Left renal cortex interstitium (tissue), 4 donors: ENCODE measurements at places on chromosomes 12 and 14.

GRCh38 chr14:30681752-30682355 is 59.7 kb downstream of the SCFD1 start:
- no peak for DNase-seq

- DNase-seq, result no peak
Observed at GRCh38 chr12:47757364-47757839, 1.3 kb downstream of the RAPGEF3 start.

GRCh38 chr14:99181804-99182520 is 90.0 kb downstream of the BCL11B start:
- DNase-seq, result no peak

GRCh38 chr14:59688224-59689170 is 111.9 kb upstream of the CCDC175 start:
- DNase-seq, result no peak

DNA sequence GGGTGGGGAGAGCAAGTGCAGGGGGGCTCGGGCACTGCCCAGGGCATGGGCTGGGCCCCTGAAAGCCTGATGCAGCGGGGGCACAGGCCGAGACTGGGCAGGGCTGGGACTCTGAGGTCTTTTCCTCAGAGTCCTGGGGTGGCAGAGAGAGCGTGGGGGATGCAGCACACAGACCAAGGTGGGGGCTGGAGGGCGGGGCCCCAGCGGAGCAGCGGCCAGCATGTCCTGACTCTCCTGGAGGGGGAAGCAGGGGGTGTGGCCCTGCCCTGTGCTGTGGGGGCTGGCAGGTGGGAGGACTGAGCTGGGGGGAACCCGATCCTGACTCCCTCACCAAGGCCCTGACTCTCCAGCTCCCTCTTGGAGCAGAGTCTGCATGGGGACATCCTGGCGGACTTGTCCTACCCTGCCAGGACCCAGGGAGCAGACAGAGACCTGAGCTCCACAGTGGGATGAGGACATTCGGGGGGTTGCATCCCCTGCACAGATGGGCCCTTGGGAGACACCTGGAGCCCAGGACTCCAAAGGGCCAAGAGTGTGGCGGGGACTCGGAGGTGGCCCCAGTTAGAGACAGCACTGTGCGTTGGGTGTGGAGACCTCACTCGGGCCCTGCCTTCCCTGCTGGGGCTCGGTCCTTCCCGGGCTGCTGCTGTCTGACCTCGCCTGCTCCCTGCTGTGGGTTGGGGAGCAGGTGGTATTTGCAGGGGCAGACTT is 326.1 kb downstream of the TMEM121 start:
- no peak for DNase-seq

DNA sequence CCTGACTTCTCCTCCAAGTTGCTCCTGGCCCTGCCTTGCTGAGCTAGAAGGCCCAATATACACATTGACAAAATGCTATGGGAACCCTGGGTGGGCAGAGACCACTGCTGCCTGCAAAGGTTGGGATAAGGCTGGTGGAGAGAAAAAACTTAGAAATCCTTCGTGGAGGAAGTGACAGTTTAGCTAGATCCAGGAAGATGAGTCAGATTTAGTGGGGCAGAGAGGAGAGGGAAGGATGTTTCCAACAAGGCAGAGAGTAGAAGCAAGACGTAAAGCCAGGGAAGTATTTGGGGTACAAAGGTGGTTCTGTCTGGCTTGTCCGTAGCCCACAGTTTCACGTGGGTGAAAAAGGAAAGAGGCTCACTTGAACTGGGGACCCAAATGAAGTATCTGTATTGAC is 69.0 kb upstream of the CLMN start:
- DNase-seq, result no peak

DNA sequence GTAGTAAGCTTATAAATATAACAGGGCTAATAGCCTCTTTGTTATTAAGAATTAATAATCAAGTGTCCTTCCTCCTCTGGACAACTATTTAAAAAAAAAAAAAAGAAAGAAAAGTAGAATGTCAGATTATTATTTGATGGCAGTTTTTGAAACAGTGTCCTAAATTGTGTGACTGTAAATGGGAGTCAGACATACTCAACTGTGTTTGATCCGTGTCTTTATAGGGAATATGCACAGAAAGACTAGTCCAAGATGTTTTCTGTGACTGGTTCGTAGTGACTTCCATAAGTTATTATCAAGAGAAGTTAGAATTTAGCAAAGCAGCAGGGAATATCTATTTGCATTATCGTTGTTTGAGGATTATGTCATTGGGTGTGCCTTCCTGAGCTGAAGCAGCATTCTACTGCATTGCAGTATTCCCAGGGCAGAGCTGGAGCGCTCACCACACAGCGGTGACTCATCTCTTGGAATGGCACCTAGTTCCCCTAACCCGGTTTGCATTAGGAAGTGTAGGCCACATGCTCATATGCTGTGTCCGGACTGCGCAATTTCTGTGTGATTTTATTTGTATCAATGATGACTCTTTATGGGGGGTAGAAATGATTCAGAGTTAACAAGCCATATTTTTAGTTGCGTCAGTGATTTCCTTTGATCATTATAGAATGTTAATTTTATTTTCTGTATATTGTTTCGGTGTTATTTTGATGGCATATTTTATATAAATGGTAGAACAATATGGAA is 7.9 kb downstream of the DYNC1H1 start:
- no peak for DNase-seq

- no peak for DNase-seq
Observed at GRCh38 chr14:79602045-79602444, 609.3 kb downstream of the DIO2 start.

DNA sequence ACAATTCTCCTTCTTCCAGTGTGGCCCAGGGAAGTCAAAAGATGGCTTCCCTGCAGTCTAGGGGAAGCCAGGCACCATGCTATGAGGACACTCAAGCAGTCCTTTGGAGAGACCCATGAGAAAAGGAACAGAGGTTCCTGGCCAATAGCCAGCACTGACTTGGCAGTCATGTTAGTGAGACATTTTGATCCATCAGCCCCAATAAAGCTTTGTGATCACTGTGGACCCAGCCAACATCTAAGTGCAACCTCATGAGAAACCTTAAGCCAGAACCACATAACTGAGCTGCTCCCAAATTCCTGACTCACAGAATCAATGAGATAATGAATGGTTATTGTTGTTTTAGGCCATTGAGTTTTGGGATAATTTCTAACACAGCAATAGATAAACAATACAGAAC is 51.0 kb upstream of the NAP1L1 start:
- DNase-seq, result no peak

- DNase-seq, result no peak
Observed at GRCh38 chr12:70645494-70646317, 8.5 kb upstream of the PTPRB start.

DNA sequence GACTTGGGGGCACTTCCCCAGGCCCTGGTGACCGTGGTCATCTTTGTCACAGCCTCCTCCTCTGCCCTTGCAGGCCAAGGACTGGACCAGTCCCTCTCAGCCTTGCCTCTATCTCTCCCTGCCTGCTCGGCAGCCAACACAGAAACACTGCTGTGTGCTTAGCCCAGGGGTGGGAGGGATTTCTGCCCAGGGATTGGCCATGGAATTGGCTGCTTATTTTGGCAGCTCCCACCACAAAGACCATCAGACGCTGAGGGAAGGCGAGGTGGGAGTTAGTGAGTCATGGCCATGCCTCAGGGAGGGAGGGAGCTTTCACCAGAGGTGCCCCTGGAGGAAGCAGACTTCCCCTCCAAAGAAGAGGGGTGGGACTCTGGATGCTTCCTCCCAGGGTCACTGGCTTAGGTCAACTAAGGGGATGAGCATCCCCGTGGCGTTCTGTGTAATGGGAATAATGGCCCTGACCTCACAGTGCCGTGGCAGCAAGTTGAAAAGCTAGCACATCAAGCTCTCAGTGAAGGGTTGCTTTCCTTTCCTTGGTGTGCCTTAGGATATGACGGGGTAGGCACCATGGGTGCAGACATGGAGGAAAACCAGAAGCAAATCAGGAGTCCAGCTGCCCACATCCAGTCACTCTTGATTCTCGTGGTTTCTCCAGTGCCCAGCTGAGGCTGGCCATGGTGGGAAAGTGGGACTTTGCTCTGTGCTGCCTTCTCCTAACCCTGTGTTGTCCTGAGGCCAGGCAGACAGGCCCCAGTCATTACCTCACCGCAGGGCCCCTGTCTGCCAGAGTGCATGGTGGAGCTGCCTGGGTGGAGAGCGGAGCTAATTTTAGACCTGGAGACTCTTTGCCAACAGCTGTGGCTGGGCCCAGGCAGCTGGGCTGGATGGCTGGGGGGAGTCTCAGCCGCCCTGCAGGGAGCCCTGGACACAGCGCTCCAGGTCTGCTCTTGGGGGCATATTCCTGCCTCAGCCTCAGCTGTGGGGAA is 21.4 kb downstream of the B4GALNT3 start:
- no peak for DNase-seq

GRCh38 chr12:89710873-89711750 is 2.5 kb upstream of the ATP2B1 start:
- DNase-seq, result no peak

GRCh38 chr14:78674820-78675219 is 504.6 kb downstream of the NRXN3 start:
- DNase-seq, result no peak

- no peak for DNase-seq
Observed at GRCh38 chr14:67764496-67764895, 51.9 kb downstream of the ZFYVE26 start.

DNA sequence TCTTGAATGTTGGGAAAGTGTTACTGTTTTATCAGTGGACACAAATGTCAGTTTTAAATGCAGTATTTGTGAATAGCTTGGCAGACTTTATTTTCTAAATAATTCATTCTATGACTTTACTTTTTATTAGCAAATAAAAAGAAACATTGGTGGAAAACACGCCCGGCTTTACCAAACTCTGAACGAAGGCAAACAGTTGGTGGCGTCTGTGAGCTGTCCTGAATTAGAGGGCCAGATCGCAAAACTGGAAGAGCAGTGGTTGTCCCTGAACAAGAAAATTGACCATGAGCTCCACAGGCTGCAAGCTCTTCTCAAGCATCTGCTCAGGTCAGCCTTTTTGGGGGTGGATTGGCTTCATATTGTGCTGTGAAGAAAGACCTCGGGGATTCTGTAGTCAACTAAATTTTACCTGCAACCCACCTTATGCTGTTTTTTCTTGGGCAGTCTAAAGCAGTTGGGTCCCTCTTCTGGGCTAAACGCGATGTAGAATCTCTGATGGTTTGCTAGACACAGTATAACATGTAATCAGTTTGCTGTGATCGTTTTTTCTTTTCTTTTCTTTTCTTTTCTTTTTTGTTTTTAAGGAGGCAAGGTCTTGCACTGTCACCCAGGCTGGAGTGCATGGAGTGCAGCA is 156.4 kb downstream of the ESR2 start:
- DNase-seq, result no peak

DNA sequence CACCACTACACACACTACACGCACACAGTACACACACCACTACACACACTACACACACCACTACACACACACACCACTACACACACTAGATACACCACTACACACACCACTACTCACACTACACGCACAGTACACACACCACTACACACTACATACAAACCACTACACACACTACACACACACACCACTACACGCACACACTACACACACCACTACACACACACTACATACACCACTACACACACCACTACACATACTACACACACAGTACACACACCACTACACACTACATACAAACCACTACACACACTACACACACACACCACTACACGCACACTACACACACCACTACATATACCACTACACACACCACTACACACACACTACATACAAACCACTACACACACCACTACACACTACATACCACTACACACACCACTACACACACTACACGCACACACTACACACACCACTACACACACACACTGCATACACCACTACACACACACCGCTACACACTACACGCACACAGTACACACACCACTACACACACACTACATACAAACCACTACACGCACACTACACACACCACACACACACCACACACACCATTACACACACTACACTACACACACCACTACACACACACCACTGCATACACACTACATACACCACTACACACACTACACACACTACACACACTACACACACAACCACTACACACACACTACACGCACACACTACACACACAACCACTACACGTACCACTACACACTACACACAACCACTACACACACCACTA is 11.7 kb downstream of the NOC4L start:
- no peak for DNase-seq

DNA sequence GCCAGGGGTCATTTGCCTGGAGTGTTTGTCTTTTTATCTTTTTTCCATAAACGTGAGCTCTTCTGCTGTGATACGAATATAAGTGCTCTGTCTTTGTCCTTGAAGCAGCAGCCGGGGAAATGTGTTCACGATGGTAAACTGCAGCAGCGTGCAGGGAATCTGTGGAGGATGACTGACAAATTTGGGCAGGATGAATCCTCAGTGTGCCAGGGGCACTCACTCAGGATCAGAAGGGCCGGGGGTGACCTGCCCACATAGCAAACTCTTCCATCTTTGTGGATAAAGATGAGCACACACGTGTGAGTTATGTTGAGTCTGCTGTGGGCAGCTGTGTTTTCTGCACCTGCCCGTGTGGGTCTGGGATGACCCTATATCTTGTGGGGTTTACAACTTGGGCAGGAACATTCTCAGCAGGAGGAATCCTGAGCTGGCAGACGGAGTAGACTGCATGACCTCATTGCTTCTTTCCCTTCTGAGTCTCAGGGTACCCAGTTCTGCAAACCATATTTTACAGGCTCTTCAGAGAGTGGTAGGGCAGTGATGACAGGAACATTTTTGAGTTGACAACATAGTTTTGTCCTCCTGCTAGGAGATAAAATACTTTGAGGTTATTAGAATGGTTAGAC is 711 bp downstream of the ANO4 start:
- no peak for DNase-seq

GRCh38 chr14:30114051-30114450 is 186.4 kb upstream of the PRKD1 start:
- DNase-seq, result no peak

DNA sequence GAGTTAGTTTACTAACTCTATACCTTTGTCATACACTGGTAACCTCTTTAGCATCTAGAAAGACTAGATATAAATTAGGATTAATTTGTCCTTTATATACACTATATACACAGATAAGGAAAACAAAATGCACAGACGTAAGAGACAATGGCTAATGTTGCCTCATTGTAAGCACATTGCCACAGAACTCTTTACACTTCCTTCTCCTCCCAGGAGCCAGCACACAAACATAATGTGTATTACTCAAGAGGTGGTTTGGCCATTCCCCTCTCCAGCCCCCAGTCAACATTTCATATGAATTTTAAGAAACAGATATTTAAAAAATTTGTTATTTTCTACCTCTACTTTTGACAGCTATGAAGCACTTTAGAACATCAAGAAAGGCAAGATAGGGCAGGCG is 131.4 kb upstream of the OR4E1 start:
- DNase-seq, result no peak

DNA sequence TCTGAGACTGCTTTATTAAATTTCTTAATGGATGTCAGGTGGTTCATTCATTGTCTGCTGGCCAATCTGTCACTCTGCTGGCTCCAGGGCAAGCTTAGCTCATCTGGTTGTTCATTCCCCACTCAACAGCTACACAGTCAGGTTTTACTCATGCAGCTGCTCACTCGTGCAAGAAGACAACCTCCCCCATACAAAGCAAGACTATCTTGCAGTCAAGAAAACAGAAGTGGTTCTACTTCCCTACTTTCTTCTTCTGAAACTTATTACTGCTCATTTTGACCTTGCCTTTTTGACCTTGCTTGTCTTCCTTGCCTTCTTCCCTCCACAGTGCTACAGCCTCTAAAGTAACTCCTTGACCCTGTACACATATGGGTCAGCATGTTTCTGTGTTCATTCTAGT is 277.9 kb downstream of the SSPN start:
- DNase-seq, result no peak
